A549 (cell line): ENCODE measurements at places on chromosomes 1 and 21. TPM values are rescaled to one million over a fixed set of nuclear protein-coding genes. Genes with fewer than 3 reads are reported as not detected.

Gene SELP
- not detected in 3 replicates for polyA plus RNA-seq

GRCh38 chr1:61389926-61390845 is 307.8 kb downstream of the NFIA start:
- no peak for DNase-seq

DNA sequence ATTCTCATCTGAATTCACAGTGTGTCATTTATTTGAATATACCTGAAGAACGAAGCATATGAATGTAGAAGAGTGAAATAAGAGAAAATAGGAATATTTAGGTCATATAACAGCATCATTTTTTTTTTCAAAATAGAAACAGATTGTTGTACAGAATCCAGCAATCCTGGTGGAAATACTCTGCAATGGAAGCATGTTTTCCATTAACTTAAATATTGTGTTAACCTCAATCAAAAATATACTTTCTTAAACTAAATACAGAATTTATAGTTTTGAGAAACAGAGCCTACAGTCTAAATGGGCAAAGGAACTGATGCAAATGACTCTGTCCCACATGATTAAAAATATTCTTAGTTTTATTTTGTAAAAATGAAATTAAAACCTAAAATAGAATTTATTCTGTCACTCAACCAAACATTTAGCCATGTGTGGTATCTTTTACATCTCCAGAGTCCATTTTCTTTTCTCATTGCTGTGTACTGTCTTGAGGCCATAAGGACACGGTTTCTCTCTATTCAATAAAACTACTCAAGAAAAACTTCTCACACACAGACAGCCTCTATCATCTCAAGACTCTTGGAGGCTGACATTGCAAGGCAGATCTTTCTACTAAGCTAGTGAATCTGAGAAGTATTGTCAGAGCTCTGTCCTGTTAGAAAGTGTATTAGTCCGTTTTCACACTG is 322.6 kb downstream of the LTN1 start:
- DNase-seq: no peak

- no peak for DNase-seq
These were observed 73.3 kb downstream of the TNFSF18 start for GRCh38 chr1:172977296-172978017.

Gene ZBTB18
- polyA plus RNA-seq: 9.3 to 10.0 TPM (median 9.7 TPM) in 3 replicates

DNA sequence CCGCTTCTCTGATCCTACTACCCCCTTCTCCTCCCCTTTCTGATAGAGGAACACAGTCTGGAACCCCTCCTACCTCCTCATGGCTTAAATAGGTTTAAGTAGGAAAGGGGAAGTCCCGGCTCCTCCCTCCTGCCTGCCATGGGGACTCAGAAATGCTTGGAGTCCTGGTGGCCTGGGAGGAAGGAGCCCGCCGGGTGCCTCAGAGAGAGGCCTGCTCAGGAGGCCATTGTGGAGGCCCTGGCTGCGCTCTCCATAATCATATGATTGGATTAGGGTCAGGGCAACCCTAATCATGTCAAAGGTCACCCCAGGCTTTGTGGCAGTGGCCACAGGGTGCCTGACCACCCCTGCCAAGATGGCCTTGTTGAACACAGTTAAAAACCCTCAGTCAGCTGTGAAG is 29.0 kb downstream of the WNT3A start:
- no peak for DNase-seq

DNA sequence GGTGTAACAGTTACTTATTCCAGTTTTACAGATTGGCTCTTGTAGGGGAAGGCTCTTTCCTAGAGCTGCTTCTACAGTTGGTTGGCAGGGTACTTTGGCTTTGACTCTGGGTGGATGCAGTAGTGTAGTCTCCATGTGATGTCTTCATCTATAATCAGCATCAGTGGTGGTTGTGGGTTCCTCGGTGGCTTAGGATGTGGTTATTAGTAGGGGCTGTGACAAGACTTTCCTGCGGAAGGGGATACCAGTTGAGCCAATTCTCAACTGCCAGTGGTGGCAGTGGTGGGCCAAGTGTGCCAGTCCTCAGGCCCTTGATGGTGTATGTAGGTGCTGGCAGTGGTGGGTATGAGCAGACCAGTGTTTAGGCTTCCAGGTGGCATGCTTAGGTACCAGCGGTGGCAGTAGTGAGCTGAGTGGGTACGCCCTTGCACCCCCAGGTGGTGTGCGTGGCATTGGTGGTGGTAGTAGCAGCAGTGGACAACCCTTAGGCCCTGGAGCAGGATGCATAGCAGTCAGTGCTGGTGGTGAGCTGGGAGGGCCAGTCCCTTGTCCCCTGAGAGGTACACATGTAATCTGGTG is 27.2 kb upstream of the KLF18 start:
- peak; percentile 6 for DNase-seq

GRCh38 chr1:16926491-16927073 is 4.9 kb downstream of the CROCC start:
- no peak for DNase-seq

- no peak for DNase-seq
These were observed 11.6 kb downstream of the ZNF678 start for GRCh38 chr1:227574926-227575325.

Gene USH2A
- polyA plus RNA-seq: not detected in 3 replicates

DNA sequence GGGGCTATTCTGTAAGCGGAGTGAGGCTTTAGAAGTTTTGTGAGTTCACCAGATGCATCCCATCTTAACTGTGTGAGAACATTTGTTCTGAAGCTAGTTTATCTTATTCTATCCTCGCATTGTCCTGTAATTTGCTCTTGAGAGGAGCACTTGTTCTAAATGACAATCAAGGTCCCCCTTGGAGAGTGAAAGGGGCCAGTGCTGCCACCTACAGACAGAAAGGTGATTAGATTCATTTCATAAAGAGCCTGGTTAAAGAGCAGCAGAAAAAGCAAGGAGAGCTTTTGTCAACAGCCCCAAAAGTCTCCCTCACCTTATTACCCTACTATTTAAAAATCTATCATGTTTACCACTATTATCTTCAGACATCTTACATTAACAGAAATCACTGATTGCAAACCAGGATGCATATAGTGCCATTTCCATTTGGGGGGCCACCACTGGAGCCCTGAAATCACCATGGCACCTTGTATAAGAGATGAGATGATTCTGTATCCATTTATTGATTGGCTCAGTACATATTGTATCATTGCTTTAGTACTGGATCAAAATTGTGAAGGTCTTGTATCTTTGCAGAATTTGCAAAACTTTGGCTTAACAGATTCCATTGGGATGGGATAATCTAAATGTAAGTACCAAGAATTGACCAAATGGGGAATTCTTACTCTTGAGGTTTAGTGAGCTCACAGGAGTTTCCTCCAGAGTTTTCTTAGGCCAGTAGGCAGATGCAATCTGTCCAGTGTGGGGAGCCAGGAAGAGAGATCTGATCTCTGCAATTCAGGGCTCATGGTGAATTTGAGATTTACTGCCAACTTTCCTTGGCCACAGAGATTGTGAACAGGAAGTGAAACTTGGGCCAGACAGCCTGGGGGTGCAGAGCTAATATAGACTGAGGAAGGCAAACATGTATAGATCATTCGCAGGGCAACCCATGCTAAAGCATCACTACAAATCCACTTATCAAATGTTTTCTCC is 64.3 kb upstream of the TRABD2B start:
- peak; percentile 41 for DNase-seq
